Endothelial cell of umbilical vein (primary cell): ENCODE measurements at places on chromosomes 7 and 10. TPM values are rescaled to one million over a fixed set of nuclear protein-coding genes. Genes with fewer than 3 reads are reported as not detected.

Gene CYP2W1
- total RNA-seq, result not detected in 2 replicates

Gene FGFBP3
- total RNA-seq, result 0.38 and 0.53 TPM in 2 replicates

Gene PWWP2B
- total RNA-seq, result 10.5 and 11.8 TPM in 2 replicates

- DNase-seq, result no peak
Observed at GRCh38 chr10:86849181-86849894, 92.9 kb downstream of the BMPR1A start.

DNA sequence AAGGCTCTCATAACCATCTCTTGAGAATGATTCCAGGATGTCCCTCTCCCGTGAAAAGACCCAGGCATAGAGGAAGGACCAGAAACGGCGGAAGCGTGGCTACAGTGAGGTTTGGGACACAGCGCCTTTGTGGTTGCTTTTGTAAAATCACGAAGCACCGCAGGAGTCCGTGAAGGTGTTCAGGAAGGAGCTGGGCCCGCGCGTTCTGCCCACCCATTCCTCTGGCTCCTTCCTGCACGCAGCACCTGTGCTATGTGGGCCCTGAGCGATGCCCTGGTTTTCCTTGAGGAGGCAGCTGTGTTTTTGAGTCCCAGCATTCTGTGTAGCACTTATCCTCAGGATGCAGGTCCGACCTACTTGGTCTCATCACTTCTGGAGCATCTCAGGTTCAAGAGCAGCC is 112.8 kb downstream of the TRRAP start:
- no peak for DNase-seq

DNA sequence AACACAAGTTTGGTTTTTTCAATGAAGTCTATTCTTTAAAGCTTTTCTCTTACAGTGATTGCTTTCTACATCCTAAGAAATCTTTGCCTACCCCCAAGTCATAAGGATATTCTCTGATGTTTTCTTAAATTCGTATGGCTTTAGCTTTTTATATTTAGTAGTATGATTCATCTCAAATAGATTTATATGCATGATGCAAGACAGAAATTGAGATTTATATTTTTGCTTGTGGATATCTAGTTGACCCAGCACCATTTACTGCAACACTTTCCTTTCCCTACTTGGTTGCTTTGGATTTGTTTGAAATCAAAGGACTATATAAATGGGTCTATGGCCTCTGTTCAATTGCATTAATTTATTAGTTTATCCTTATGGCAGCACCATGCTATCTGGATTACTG is 113.9 kb downstream of the ZNF438 start:
- no peak for DNase-seq
